ENCODE measurements at places on chromosomes 4 and X.

DNA sequence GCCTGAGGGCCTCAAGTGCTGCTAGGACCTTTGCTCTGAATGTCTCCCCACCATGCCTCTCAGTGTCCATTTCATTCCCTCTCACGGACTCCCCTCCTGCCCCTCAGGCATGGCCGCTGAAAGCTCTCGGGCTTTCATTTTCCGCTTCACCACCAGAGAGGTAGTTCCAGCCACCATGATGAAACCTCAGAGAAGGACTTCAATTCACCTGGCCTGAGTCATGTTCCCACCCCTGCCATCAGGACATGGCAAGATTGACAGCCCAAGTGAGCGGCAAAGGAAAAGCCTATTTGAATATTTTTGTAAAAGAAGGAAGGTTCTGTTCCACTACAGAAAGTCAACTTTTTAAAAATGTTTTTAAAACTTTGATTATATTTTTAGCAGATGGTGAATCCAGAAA lies 249.3 kb upstream of the GALNT7 start:
- H3K36me3 ChIP-seq: no peaks in the 10 kb centered on the region
- H3K4me1 ChIP-seq: no peaks in the 10 kb centered on the region
- DNase-seq: no peak
- H3K27me3 ChIP-seq: no peaks in the 10 kb centered on the region
- no peak overlapping the region for H3K27ac ChIP-seq

DNA sequence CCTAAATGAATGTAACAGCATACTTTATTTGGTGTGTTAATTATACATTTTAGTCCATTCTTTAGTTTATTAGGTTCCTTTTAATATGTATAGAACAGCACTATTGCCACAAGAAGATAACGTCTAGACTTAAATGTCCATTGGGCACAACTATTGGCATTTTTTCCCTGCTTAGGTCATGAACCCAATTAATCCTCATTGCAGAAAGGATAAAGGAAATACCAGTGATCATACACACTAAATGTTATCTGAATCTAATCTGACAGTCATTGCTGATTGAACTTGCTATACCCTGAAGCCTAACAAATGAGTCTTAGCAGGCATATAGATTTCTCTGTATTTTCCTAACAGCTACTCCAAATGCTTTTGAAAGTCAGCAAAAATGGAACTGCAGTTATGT lies 2250.0 kb upstream of the AGA start:
- no peaks in the 10 kb centered on the region for H3K27me3 ChIP-seq
- DNase-seq: no peak
- H3K4me3 ChIP-seq: no peak overlapping the region
- H3K27ac ChIP-seq: no peak overlapping the region
- H3K36me3 ChIP-seq: no peaks in the 10 kb centered on the region

GRCh38 chr4:98822144-98822543 lies 106.8 kb downstream of the EIF4E start:
- no peak overlapping the region for H3K27ac ChIP-seq
- no peaks in the 10 kb centered on the region for H3K27me3 ChIP-seq
- H3K4me1 ChIP-seq: no peaks in the 10 kb centered on the region
- no peak overlapping the region for H3K4me3 ChIP-seq
- no peak for DNase-seq

GRCh38 chrX:38500866-38501265 lies 60.5 kb upstream of the TSPAN7 start:
- H3K4me1 ChIP-seq: no peaks in the 10 kb centered on the region
- H3K27ac ChIP-seq: no peak overlapping the region
- no peaks in the 10 kb centered on the region for H3K27me3 ChIP-seq
- H3K36me3 ChIP-seq: no peaks in the 10 kb centered on the region
- no peak overlapping the region for H3K4me3 ChIP-seq

DNA sequence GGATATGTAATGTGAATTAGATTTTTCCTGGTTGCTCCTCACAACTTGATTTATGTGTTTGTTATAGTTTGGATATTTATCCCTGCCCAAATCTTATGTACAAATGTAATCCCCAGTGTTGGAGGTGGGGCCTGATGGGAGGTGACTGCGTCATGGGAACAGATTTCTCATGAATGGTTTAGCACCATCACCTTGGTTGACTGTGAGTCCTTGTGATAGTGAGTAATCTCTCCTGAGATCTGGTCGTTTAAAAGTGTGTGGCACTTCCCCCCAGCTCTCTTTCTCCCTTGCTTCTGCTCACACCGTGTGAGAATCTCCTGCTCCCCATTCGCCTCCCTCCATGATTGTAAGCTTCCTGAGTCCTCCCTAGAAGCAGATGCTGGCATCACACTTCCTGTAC lies 2.2 kb downstream of the MID2 start:
- DNase-seq: no peak
- no peak overlapping the region for H3K4me3 ChIP-seq
- H3K27me3 ChIP-seq: no peaks in the 10 kb centered on the region
- no peaks in the 10 kb centered on the region for H3K36me3 ChIP-seq
- peaks cover 52% of the 10 kb centered on the region for H3K4me1 ChIP-seq

- H3K4me1 ChIP-seq: no peaks in the 10 kb centered on the region
- no peaks in the 10 kb centered on the region for H3K36me3 ChIP-seq
- H3K27ac ChIP-seq: no peak overlapping the region
- H3K4me3 ChIP-seq: no peak overlapping the region
These were observed 1232.4 kb downstream of the STIM2 start for GRCh38 chr4:28093071-28093470.

DNA sequence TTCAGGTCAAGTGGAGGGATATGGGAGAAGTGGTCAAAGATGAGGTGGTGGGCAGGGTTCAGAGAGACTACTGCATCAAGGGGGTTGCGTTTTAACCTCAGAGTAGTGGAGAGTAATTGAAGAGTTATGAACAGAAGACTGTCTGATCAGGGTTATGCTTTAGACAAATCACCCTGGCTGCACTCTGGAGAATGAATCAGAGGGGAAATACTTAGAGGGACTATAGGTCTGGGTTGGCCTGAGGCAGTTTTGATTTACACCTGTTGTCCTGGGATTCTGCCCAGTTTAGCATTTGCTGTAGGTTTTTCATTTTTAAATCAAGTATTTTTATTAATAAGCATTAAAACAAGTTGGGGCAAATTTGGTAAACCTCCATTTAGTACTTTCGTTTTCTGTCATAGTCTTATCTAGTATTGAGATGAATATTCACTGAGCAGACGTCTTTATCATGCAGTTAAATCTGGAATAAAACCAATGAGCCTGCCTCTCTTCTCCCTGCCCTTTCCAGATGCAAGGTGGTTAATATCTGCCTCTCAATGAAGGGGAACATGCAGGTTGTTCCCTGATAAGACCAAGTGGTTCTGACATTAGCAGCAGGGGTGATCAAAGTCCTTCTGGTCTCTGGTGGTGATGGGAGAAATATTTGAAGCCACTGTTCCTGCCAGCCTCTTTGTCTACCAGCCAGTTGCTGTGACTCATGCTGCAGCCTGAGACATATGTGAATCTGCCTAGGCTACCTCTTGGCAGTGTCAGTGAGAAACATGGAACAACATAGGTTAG lies 116.0 kb upstream of the RPS6KA3 start:
- H3K4me1 ChIP-seq: no peaks in the 10 kb centered on the region
- no peaks in the 10 kb centered on the region for H3K36me3 ChIP-seq
- no peaks in the 10 kb centered on the region for H3K27me3 ChIP-seq

GRCh38 chr4:141912831-141913230 lies 276.4 kb downstream of the IL15 start:
- H3K4me3 ChIP-seq: no peak overlapping the region
- H3K27ac ChIP-seq: no peak overlapping the region
- no peaks in the 10 kb centered on the region for H3K4me1 ChIP-seq
- no peaks in the 10 kb centered on the region for H3K27me3 ChIP-seq
- DNase-seq: no peak

DNA sequence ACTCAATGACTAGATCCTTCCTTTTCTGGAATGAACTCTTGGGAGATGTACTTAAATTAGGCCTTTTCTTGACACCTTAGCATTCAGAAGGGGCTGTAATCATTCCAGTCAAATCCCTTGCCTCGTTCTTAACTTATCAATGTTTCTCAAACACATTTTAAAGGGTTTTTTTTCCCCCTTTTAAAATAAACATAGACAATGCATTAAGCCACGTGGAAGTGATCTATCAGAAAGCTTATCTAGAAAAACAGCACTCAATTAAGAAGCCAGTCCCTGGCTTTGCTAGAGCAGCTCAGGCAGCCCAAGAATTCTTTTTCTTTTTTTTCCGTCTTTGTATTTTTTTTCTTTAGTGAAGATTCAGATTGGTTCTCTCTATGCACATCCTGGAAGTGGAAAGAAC lies 118.2 kb downstream of the PCDH7 start:
- no peak overlapping the region for H3K27ac ChIP-seq
- H3K36me3 ChIP-seq: no peaks in the 10 kb centered on the region
- no peaks in the 10 kb centered on the region for H3K27me3 ChIP-seq
- H3K4me1 ChIP-seq: no peaks in the 10 kb centered on the region
- DNase-seq: no peak
- no peak overlapping the region for H3K4me3 ChIP-seq

- no peak overlapping the region for H3K27ac ChIP-seq
- H3K4me1 ChIP-seq: no peaks in the 10 kb centered on the region
- H3K4me3 ChIP-seq: no peak overlapping the region
These were observed 41.8 kb downstream of the PRKG2 start for GRCh38 chr4:81173213-81173612.

DNA sequence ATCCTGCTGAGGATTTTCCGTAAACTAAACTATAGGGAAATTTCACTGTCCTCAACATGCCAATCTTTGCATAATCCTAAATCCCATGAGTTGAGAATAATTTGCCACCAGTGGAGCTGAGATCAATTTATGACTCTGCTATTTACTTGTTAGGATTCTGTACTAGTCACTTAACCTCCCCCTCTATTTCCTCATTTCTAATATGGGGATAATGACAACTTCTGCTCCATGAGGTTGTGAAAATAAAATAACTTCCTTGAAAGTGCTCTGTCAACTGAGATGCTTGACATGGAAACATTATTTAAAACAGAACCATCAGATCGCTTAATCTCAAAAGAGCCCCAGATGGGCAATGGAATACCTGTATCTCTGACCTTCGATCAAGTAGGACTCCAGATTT lies 2.6 kb upstream of the FGF16 start:
- no peaks in the 10 kb centered on the region for H3K36me3 ChIP-seq
- H3K4me3 ChIP-seq: no peak overlapping the region
- no peaks in the 10 kb centered on the region for H3K4me1 ChIP-seq
- no peak for DNase-seq
- H3K27ac ChIP-seq: no peak overlapping the region

GRCh38 chr4:145957302-145957701 lies 18.7 kb upstream of the ZNF827 start:
- no peaks in the 10 kb centered on the region for H3K4me1 ChIP-seq
- DNase-seq: no peak
- H3K4me3 ChIP-seq: no peak overlapping the region
- H3K27me3 ChIP-seq: no peaks in the 10 kb centered on the region

DNA sequence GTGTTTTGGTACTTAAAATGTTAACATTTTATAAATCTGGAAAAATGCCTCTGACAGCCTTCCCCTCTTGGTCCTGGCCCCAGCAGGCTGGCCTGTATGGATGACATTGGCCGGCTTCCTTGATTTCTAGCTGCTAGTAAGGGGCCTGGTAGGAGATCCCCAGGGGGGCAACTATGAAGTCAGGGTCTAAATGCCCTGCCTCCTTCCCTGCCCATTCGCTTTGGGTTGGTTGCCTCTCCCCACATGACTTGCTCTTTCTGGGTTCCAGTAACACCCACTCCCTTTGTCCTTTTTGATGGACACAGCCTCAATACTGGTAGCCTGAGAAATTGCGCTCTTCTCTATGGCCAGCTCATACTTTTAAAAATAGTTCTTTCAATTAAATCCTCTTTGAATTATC lies 78.0 kb upstream of the MAD2L1 start:
- H3K4me3 ChIP-seq: no peak overlapping the region
- DNase-seq: no peak
- H3K27ac ChIP-seq: no peak overlapping the region
- no peaks in the 10 kb centered on the region for H3K4me1 ChIP-seq
- H3K36me3 ChIP-seq: no peaks in the 10 kb centered on the region
- H3K27me3 ChIP-seq: no peaks in the 10 kb centered on the region

GRCh38 chrX:116872931-116873330 lies 410.2 kb upstream of the CT83 start:
- H3K27ac ChIP-seq: no peak overlapping the region
- no peaks in the 10 kb centered on the region for H3K36me3 ChIP-seq
- H3K4me1 ChIP-seq: no peaks in the 10 kb centered on the region

DNA sequence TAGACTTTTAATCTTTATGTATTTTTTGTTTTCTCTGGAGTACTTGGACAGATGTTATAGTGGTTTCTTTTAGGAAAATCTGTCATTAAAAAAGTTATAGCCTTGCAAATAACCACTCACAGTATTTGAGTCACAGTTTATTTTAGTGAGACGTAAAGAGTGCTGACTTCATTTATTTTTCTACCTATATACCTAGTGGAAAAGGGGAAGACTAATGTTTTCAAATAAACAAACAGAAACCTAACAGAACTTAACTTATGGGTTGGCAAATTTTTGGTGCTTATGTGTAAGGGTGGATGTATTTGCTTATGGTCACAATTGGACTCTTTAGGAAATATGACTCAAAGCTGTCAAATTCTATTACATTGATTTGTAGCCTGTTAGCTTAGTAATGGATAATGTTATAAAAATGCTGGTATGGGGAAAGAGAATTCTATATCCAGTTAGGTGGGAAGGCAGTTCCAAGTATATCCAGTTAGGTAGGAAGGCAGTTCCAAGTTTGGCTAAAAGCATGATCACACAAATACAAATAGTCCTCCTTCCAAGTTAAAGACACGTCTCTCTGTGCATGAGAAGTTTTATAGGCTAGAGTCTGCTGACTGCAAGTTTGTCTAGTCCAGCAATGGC lies 61.9 kb downstream of the SLC9A6 start:
- no peak overlapping the region for H3K4me3 ChIP-seq
- no peak overlapping the region for H3K27ac ChIP-seq
- no peak for DNase-seq
- H3K36me3 ChIP-seq: peaks cover 17% of the 10 kb centered on the region
- H3K4me1 ChIP-seq: no peaks in the 10 kb centered on the region

- no peaks in the 10 kb centered on the region for H3K36me3 ChIP-seq
- no peak overlapping the region for H3K27ac ChIP-seq
- DNase-seq: no peak
- no peaks in the 10 kb centered on the region for H3K4me1 ChIP-seq
- no peaks in the 10 kb centered on the region for H3K27me3 ChIP-seq
These were observed 324.2 kb downstream of the MAPK10 start for GRCh38 chr4:86035688-86036087.

- DNase-seq: no peak
- H3K27me3 ChIP-seq: no peaks in the 10 kb centered on the region
- no peaks in the 10 kb centered on the region for H3K36me3 ChIP-seq
- no peaks in the 10 kb centered on the region for H3K4me1 ChIP-seq
- no peak overlapping the region for H3K27ac ChIP-seq
- H3K4me3 ChIP-seq: no peak overlapping the region
These were observed 37.9 kb downstream of the CUL4B start for GRCh38 chrX:120522820-120523219.

DNA sequence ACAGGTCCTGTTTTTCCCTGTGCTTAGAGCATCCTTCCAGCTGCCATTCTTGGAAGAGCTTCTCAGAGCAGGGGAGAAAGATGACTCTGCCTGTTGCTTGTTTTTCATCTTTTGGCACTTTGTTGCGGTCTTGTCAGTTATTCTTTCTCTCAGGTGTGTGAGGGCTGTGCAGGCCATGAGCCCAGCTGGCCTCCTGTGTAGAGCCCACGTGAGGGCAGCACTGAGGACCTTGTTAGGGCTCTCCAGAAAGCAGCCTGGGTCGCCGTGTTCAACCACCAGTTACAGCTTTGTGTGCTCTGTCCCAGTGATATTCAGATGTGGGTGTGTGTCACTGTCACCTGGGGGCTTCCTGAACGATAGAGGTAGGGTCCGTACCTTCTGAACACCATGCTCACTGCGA lies 52.8 kb downstream of the NOP14 start:
- H3K36me3 ChIP-seq: peaks cover 56% of the 10 kb centered on the region
- no peak for DNase-seq
- no peaks in the 10 kb centered on the region for H3K4me1 ChIP-seq
- H3K27me3 ChIP-seq: no peaks in the 10 kb centered on the region

GRCh38 chrX:7614616-7615015 lies 228.4 kb upstream of the VCX start:
- H3K36me3 ChIP-seq: no peaks in the 10 kb centered on the region
- no peaks in the 10 kb centered on the region for H3K27me3 ChIP-seq
- H3K4me1 ChIP-seq: no peaks in the 10 kb centered on the region
- H3K4me3 ChIP-seq: no peak overlapping the region

Data from esophagus squamous epithelium (tissue), 5 donors.